ENCODE measurements at places on chromosomes 6 and 20.
A peak's percentile ranks its signal among the peaks of the same experiment; 100 is the strongest.

DNA sequence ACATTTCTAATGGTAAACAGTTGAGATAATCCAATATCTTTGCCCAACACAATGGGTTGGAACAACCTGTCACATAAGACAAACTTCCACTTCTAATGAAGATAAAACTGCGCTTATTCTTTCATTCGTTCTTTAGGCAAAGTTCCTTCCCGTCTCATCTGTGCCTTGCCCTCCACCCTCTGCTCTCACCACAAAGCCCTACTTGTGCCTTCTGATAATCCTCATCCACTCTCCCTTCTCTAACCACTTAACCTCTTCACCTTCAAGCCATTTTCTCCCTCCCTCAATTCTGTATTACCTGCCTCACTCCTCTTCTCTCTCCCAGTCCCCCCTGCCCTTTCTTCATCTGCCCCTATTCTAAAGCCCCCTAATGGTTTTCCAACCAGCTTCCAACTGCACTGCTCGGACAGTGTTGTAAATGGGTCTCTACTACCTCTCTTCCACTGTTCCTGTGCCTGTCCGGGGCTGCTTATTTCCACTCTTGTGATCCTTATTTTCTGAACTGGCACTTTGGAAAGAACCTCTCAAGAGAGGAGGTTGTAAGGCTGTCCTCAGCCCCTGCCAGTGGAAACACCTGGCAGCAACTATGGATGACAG is 62.9 kb upstream of the MYB start:
- DNase-seq: no peak

DNA sequence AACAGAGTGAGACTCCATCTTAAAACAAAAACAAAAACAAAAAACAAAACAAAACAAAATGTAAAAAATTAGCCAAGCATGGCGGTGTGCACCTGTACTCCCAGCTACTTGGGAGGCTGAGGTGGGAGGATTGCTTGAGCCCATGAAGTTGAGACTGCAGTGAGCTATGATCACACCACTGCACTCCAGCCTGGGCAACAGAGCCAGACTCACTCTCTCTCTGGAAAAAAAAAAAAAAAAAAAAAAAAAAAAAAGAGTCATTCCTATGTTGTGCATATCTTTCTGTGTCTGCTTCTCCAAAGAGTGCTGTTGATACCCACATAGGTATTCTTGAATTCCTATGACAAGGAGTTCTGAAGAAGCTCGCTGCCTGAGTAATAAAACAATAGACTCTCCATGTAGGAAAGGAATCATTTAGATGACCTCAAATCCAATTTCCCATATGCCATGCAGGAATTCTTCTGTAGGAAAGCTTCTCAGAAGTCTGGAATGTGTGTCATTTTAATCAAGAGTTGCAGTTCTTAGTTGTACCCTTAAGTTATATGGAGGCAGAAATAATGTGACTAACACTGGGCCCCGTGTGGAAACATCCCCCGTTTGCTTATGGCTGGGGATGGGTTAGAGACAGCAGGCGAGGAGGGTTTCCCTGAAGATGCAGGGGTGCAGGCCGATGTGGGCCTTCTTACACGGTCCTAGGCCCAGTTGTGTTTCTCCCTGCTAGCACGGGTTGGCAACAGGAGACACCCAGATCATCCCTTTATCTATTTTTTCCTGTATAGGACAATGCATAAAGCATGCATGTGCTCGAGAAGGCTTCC is 79.4 kb downstream of the ZDHHC14 start:
- no peak for DNase-seq

DNA sequence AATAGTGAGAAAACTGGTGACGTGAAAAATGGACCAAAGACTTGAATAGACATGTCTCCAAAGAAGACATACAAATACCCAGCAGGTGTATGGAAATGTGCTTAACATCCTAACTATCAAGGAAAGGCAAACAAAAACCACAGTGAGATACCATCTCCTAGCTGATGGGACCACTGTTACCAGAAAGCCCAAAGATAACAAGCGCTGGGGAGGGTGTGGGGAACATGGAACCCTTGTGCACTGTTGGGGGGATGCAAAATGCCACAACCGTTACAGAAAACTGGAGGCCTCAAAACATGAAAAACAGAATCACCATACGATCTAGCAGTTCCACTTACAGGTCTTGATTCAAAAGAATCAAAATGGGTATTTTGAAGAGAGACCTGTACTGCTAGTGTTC is 19.8 kb upstream of the RBM38 start:
- no peak for DNase-seq

GRCh38 chr6:86949771-86950170 is 12.4 kb downstream of the HTR1E start:
- no peak for DNase-seq

GRCh38 chr6:34235307-34236130 is 1.2 kb upstream of the HMGA1 start:
- peak; percentile 98 for DNase-seq

DNA sequence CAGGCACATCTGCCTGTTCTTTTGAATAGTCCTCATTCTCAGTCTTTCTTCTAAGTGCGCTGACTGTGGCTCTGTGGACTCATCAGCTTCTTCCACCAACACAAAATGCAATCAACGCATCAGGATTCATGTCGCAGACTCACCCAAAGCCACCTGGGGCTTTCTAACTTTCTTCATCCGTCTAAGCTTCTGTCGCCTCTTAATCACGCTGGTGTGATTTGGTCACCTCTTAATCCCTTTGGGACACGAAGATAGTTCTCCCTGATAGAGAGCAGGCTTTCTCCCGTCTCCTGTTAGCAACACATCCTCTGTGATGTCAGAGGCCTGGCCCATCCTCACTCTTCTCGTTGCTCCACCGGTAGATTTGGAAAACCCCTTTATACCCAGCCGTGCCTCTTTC is 78.0 kb upstream of the FOXQ1 start:
- peak; percentile 47 for DNase-seq

GRCh38 chr6:47407300-47408281 is 70.0 kb upstream of the CD2AP start:
- DNase-seq: no peak

DNA sequence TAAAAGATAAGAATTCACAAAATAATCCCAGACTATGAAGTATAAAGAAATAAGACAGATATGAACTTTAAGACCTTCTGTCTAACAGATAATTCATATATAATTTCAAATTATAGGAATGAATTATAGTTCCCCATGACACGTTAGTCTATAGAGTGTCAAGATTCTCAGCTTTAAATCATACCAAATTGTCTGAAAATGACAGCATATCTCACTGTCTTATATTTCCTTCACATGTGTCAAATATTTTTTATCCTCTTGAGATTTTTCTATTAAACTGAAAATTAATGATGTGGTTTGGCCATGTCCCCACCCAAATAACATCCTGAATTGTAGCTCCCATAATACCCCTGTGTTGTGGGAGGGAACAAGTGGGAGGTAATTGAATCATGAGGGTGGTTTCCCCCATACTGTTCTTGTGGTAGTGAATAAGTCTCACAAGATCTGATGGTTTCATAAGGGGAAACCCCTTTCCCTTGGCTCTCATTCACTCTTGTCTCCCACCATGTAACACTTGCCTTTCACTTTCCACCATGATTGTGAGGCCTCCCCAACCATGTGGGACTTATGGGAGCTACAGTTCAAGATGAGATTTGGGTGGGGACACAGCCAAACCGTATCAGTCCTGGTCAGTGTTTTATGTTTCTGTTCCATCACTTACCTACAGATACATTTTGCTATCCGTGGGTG is 825.3 kb upstream of the GJE1 start:
- DNase-seq: no peak

DNA sequence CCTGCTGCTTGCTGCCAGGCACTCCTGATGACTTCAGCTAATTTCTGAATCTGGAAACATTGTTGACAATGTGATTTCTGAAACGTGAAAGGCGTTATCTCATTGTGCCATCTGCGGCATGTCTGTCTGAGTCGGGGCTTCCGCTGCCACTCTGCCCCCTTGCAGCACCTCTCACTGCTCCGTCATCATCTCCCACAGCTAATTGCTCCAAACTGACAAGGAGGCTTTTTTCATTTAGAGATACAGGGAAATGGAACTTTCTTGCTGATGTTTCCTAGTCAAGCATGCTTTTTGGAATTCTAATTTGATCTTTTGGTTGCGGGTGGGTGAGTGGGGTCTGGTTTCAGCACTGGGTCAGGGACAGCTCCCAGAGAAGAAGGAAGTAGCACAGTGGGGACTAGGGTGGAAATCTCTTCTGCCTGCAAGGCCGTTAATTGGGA is 233.5 kb downstream of the DHX35 start:
- peak; percentile 64 for DNase-seq

- DNase-seq: no peak
These were observed 300.3 kb downstream of the NRN1 start for GRCh38 chr6:5706124-5707033.

DNA sequence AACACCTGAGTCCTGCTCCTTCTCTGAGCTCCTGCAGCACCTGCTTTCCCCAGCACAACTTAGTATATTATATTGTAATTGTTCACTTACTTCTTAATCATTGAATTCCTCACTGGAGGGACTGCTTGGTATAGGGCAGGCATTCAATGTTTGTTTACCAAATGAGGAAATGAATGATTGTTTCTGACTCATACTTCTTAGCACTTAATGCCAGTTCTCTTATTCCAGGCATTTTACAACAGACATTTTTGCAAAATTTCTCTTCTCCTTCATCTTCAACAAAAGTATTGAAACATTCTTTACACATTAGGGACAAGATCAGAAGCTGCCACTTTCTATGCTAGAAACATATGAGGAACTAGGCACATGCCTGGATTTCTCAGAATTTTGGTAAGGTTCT is 119.4 kb downstream of the TBX18 start:
- DNase-seq: no peak

- DNase-seq: peak; percentile 90
These were observed 205.6 kb upstream of the RIN2 start for GRCh38 chr20:19552221-19553180.

DNA sequence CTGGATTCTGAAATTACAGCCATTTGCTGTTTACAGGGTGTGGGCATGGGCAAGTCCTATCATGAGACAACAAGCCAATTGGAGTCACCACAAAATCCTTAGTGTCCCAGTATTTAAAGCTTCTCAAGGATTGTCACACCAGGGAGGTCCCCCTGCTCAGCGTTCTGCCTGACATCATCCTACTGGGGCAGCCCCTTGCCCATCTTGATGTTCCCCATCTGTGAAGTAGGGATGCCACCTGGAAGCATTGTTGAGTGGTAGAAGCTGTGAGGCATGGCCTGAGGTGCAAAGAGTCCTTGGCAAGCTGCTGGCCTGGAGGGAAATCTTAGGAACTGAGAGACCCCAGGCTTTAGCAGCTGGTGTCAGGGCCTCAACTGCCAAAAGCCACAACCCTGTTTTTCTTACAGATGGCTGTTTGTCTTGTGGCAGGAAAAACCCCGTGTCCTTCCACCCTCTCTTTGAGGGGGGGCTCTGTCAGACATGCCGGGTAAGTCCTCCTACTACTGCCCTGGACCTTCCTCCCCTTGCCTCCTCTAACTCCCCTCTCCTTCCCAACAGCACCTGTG is 23.3 kb upstream of the MAPRE1 start:
- no peak for DNase-seq

DNA sequence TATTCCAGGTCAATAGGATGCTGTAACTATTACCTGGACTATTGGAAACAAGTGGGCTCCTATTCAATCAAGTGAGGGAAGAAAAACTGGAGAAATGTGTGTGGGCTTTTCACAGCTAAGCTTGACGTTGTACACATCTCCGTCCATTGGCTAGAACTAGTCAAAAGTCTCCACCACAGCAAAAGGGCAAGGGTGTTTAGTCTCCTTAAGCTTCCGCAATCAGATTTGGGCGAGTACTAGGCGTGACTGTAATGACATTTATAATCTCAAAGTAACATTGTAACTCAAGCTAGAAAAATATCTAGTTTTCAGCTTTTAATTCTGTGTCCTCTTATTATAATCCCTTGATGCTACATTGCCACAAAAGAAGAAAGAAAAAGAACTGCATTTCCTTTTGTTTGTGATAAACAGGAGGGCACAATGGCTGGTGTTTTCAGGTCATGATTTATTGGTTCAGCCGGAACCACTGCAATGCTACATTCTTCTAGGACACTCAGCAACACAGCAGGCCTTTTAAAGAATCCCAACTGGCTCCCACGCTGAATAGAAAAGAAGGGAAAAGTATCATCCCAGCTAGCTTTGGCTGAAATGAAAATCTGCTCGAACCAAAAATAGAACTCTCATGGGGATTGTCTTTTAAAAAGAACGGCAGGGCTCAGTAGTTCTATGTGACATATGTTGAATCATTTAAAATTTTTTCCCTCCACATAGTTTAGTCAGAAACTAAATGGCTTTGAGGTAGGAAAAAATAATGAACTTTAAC is 387.7 kb downstream of the BTBD3 start:
- no peak for DNase-seq

DNA sequence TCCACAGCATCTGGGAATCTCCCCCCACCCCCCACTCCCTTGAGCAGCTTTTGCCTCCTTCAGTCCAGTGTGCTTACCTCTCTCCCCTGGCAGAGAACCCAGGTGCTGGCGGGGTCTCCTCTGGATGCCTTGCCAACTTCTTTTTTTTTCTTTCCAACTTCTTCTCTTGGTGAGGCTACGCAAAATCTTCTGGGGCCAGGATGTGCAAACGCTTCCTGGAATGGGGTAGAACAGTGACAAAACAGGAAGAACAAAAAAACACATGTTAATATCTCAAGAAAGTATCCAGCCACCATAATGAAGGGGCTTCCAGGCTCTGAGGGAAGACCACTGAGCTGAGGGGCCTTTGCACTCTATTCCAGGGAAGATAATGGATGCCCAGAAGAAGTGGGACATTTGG is 53.9 kb upstream of the DDR1 start:
- no peak for DNase-seq
